Retinal pigment epithelial cell (primary cell): ENCODE measurements at places on chromosomes 7 and 10.
A peak's percentile ranks its signal among the peaks of the same experiment; 100 is the strongest.

GRCh38 chr10:1149793-1150637, 93.8 kb downstream of the WDR37 start:
- DNase-seq, result no peak

DNA sequence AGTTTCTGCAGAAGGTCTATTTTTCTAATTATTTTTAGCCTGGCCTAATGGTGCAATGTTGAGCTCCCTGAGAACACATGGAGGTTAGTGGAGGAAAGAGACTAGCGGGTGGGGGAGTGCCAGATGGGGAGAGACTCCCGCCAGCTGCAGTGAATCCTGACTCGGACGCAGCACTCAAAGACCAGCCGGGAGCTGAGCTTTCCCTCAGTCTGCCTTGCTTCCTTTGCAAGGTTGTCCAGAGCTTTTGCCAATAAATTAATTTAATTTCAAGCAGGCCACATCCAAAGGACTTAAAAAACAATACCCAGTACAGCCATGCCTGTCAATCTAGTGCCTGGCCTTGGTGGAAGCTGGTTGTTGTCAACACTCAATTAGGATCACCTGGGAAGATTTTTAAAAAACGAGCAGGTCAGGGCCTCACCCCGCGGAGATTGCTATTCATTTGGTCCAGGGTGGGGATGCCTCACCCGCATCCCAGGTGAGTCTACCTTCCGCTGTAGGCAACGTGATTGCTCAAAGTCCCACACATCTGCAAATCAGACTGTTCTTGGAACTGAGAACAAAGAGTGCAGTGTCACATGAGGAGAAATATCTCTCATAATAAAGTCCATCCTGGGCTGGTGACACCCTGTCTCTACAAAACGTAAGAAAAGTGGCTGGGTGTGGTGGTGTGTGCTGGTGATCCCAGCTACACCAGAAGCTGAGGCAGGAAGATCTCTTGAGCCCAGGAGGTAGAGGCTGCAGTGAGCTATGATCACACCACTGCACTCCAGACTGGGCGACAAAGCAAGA, 4.0 kb downstream of the CLRN3 start:
- no peak for DNase-seq

- DNase-seq, result no peak
Observed at GRCh38 chr10:47294057-47294456, 5.9 kb upstream of the GDF10 start.

DNA sequence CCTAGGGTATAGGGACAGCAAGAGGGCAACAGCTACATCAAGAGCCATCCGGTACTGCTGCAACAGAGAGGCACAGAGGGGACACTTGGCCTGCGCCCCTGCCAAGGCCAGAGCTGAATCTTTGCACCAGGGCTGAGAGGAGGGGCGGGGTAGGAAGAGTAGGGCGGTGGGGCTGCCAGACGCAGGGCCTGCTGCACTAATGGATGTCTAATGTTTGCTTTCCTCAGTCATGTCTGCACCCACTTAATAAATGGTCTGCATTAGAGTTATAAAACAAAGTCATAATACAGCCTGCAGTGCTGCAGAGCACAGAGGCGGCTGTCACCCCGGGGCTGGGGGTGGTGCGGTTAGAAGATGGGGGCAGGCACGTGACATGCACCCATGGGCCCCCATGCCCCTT, 42.2 kb upstream of the SLC29A3 start:
- DNase-seq, result no peak

GRCh38 chr10:130416334-130417150, 280.4 kb downstream of the GLRX3 start:
- no peak for DNase-seq

GRCh38 chr10:3563298-3563697, 221.7 kb downstream of the KLF6 start:
- DNase-seq, result no peak

GRCh38 chr10:11298116-11298515, 280.4 kb downstream of the CELF2 start:
- peak; percentile 77 for DNase-seq

DNA sequence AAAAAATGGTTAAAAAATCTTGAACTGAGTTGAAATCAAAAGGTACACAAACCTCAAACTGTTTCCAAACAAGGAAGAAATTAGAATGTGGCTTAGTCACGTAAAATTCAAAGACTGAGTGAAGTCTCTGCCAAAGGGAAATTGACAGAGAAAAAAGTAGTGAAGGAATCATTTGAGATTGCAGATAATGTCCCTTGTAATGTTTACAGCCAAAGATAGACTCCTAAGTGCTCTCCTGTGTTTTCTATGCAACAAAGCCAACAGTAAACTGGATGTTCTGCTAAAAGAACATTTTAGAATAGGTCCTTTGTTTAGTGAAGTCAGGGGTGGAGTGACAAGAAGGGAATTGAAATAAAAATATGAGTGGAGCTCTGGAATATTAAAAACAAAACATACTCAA, 117.9 kb downstream of the ITGA8 start:
- no peak for DNase-seq

DNA sequence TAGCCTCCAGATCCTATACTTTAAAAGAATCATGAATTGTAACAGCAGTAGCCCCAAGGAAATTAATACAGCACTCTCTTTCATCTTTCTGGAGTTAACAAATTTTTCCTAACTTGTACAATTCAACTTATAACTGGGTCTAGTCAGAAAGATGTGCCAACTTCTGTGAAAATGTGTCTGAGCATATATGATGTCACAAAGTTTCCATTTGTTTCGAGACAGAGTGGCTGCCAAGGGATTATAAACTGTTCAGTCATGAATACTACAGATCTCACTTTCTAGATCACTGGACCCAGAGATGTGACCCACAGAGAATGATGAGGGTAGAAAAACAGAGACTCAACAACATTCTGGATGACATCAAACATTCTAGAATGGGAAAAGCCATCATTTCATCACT, 249.2 kb upstream of the PHF14 start:
- DNase-seq, result peak; percentile 3

DNA sequence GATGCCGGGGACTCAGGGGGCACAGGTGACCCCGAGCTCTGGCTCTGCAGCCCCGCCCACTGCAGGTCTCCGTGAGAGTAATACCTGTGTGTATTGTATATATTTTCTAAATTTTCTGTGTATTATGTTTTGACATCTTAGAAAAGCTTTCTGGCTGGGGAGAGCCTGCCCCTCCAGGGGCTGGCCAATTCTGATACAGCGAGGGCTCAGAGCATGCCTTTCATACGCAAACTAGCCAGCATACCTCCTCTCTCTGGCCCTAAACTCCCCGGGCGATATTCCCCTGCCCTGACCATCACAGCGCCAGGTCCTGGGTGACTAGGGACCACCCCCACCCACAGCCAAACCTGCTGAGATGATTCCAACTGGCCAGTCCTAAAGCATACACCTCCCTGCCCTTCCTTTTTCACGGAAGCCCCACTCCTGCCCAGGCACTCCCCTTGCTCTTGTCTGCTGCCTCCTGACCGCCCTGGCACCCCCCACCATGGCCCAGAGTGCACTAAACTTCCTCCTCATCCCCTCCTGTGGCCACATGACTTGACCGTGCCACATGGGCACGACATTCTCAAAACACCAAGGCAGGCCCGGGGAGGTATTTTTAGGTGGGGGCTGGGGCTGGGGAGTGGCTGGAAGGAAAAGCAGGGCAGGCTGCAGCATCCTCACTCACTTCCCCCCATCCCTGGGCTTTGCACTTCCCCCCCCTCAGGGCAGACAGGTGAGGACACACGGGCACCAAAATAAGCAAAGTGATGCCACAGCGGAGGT, 61.5 kb downstream of the INSIG1 start:
- no peak for DNase-seq

DNA sequence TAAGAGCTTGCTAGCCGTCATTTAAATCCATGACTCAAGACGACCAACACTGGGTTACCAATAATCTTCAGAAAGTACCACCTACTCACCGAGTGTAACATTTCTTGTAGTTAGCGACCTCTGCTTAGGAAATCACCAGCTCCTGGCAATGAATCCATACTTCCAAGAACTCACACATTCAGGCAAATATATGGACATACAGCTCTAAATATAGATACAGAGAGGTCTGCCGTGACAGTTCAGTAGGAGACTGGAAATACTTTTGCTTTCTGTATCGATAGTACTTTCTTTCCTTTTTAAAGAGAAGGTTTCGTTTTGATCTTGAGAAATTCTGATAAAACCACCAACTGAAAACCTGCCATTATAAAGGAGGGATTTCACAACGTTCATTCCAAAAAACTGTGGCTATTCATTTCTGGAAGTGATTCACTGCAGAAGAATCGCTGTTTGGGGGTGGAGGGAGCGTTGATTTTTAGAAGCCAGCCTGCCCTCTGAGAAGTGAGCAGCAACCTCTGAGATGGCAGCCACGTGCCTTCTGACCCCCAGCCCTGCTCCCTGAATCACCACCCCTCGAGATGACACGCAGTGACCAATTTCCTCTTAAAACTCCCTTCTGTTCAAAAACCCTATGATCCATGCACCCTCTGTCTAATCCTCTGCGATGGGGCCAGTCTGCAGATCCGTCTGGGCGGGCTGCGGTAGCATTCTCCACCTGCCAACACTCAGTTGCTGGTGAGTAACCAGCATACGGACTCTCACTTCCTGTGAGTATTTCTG, 179.0 kb upstream of the KLF14 start:
- DNase-seq, result peak; percentile 99

DNA sequence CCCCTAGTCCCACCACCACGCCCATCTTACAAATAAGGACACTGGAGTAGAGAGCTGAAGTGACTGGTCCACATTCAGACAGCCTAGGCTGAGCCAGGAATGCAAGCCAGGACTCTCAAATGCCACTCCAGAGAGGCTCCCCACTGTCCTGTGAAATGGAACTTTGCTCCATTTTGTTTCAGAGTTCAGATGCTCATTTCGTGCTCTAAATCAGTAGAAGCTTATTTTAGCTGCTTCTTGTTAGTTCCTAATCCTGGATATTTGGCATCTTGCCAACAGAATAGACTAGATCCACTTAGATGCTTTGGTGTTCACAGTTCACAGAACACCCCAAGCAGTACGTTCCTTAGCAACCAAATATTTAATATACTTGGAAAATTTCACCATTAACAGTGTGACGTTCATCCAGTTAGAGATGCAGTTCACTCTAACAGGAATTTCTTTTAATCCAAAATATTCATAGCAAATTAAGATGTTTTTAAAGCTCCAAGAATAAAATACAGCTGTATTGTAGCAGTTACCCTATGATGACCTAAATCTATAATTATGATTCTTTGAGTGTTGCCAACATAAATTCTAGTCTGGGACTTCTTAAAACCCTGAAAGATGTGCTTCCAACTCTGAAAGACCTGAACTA, 7.3 kb downstream of the MMP21 start:
- DNase-seq, result peak; percentile 87

GRCh38 chr7:115097175-115097671, 175.3 kb downstream of the MDFIC start:
- peak; percentile 94 for DNase-seq
